DMS79 treated with DMSO at 0.1 percent for 48 hours (cell line): ENCODE measurements at places on chromosomes 3 and 15.

DNA sequence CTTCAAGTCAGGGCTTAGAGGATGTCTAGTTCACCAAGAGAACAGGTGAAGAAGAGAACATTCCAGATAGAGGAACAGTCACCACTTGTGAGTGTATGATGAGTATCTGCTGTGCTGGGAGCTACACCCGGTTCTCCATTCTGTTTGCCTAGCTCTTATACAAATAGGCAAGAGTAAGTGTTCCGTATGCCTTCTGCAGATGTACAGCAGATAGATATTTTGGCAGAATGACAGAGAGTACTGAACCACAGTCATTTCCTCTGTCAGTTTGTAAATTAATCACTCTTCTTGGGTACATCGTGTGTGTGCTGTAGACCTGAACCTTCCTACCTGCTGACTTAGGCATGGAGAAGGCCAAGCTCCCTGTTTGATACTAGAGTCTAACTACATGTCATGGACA is 108.3 kb upstream of the CTDSPL start:
- peak; percentile 83 for DNase-seq

- no peak for DNase-seq
Observed at GRCh38 chr15:99508311-99508645, 57.5 kb upstream of the MEF2A start.

GRCh38 chr3:50323614-50324199 is 1.2 kb upstream of the HYAL2 start:
- DNase-seq: no peak

GRCh38 chr15:40255033-40255432 is 16.2 kb downstream of the PAK6 start:
- DNase-seq: no peak

GRCh38 chr15:77312523-77312922 is 107.4 kb downstream of the PEAK1 start:
- DNase-seq: no peak

- DNase-seq: no peak
Observed at GRCh38 chr3:122577409-122578031, at the start of gene PARP15. Gene PARP15 (plus strand): TSS chr3:122577650. CDS start chr3:122577668, 18 bp downstream.

- no peak for DNase-seq
Observed at GRCh38 chr15:51223771-51224229, 114.6 kb downstream of the CYP19A1 start.

- no peak for DNase-seq
Observed at GRCh38 chr3:15241341-15241740, 35.3 kb downstream of the CAPN7 start.

DNA sequence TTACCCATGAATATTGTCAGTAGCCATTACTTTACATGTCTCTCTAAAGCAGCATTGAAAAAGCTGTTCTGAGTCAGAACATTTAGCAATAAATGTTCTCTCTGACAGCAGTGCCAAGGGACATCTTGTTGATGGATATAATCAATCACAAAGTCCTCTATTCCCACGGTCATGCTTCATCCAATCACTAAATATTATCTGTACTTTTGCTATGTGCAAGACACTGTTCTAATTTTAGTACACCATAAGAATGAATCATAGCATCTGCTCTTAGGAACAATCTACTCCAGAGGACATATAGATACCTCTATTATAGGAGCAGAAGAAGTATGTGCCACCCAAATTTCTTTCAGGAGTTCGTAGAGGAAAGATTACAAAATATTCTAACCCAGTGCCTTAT is 142.5 kb upstream of the MBNL1 start:
- DNase-seq: no peak
